ENCODE measurements at places on chromosomes 16 and 17. TPM values are rescaled to one million over a fixed set of nuclear protein-coding genes. Genes with fewer than 3 reads are reported as not detected.

Gene P2RX5
- polyA plus RNA-seq: 0.35 TPM

Gene TBC1D3L
- 40.5 TPM for polyA plus RNA-seq

Gene FNDC8
- polyA plus RNA-seq: 0.20 TPM

Gene PAFAH1B1
- 155 TPM for polyA plus RNA-seq

Gene KRT39
- not detected for polyA plus RNA-seq

Gene SGCA
- polyA plus RNA-seq: 4.7 TPM

Gene TUBD1
- 16.7 TPM for polyA plus RNA-seq

Gene RRAD
- polyA plus RNA-seq: 8.7 TPM

Gene GINS3
- polyA plus RNA-seq: 10.5 TPM

Gene SLC22A31
- polyA plus RNA-seq: 0.86 TPM

Gene SYNGR3
- 0.27 TPM for polyA plus RNA-seq

Gene KIFC3
- polyA plus RNA-seq: 69.8 TPM

Gene PITPNM3
- polyA plus RNA-seq: 5.8 TPM

Gene MFSD6L
- 0.30 TPM for polyA plus RNA-seq

Gene NPIPA7
- 4.9 TPM for polyA plus RNA-seq

Gene TMEM204
- 19.2 TPM for polyA plus RNA-seq

Gene LDHD
- 2.3 TPM for polyA plus RNA-seq

Gene KRT34
- not detected for polyA plus RNA-seq

Gene ARHGAP23
- polyA plus RNA-seq: 49.0 TPM

Gene TMIGD1
- polyA plus RNA-seq: not detected

Gene PLEKHH3
- polyA plus RNA-seq: 36.7 TPM

Gene IGFBP4
- polyA plus RNA-seq: 234 TPM

Gene EVI2B
- 2.8 TPM for polyA plus RNA-seq

Gene NT5M
- polyA plus RNA-seq: 3.5 TPM

Gene ESRP2
- polyA plus RNA-seq: 52.6 TPM

Gene PLK1
- polyA plus RNA-seq: 21.9 TPM

Gene IRX5
- 27.9 TPM for polyA plus RNA-seq

Gene NLK
- 19.8 TPM for polyA plus RNA-seq

Gene HP
- polyA plus RNA-seq: 1.8 TPM

Gene SLC16A11
- polyA plus RNA-seq: 0.74 TPM

Gene EXOC3L1
- 10.0 TPM for polyA plus RNA-seq

Gene KAT7
- 49.3 TPM for polyA plus RNA-seq

Gene APOH
- polyA plus RNA-seq: 5.7 TPM

Gene MMP25
- 2.8 TPM for polyA plus RNA-seq

Gene SLFN12L
- 15.8 TPM for polyA plus RNA-seq

Gene SLC38A8
- not detected for polyA plus RNA-seq

Gene TSPAN10
- polyA plus RNA-seq: 6.8 TPM

Gene ST6GALNAC1
- 4.9 TPM for polyA plus RNA-seq

Gene CCL11
- 0.99 TPM for polyA plus RNA-seq

Gene CLDN6
- polyA plus RNA-seq: 140 TPM

Gene KRTAP9-8
- not detected for polyA plus RNA-seq

Gene FCSK
- polyA plus RNA-seq: 17.8 TPM

Gene SLC35G6
- 0.34 TPM for polyA plus RNA-seq

Gene HSPB9
- polyA plus RNA-seq: 0.35 TPM

Gene PRR15L
- 43.0 TPM for polyA plus RNA-seq

Gene MT4
- polyA plus RNA-seq: not detected

Gene KRTAP4-4
- not detected for polyA plus RNA-seq

Gene PRSS36
- polyA plus RNA-seq: 0.70 TPM

Gene ZNF624
- polyA plus RNA-seq: 10.4 TPM

Gene KCNG4
- 0.03 TPM for polyA plus RNA-seq

Gene CDRT15L2
- polyA plus RNA-seq: not detected

Gene CHP2
- polyA plus RNA-seq: 0.11 TPM

Gene PRSS8
- 117 TPM for polyA plus RNA-seq

Gene KRT25
- not detected for polyA plus RNA-seq

Gene CPHXL2
- not detected for polyA plus RNA-seq

Gene LITAFD
- 0.27 TPM for polyA plus RNA-seq

Gene RAB37
- polyA plus RNA-seq: 11.1 TPM

Gene KRT23
- not detected for polyA plus RNA-seq

Gene KRTAP3-1
- polyA plus RNA-seq: not detected

Data from left lung (tissue), 14 donors.